ENCODE measurements at places on chromosomes 7 and 10. TPM values are rescaled to one million over a fixed set of nuclear protein-coding genes. Genes with fewer than 3 reads are reported as not detected.

- H3K27me3 ChIP-seq: peaks cover 27% of the 10 kb centered on the region
- no peak overlapping the region for H3K4me3 ChIP-seq
- no peaks in the 10 kb centered on the region for H3K36me3 ChIP-seq
- no peaks in the 10 kb centered on the region for H3K4me1 ChIP-seq
- DNase-seq: no peak
Observed at GRCh38 chr7:93218997-93219827, 7.1 kb downstream of the HEPACAM2 start.

DNA sequence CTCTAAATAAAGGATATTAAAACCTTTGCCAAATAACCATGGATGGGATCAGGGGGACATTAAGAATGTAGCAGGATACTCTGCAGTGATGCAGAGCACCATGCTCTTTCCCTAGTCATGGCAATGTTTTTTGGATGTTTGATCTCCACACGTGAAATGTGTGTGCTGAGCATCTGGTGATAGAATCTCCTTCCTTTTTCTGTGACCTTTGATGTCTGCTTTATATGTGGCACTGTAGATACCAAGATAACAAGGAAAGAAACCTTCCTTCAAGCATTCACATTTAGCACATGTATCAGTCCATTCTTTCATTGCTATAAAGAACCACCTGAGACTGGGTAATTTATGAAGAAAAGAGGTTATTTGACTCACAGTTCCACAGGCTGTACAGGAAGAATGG is 87.7 kb upstream of the CYP2C9 start:
- DNase-seq: no peak
- H3K27me3 ChIP-seq: no peaks in the 10 kb centered on the region
- H3K4me3 ChIP-seq: no peak overlapping the region
- no peaks in the 10 kb centered on the region for H3K4me1 ChIP-seq
- no peak overlapping the region for H3K27ac ChIP-seq
- H3K36me3 ChIP-seq: no peaks in the 10 kb centered on the region

DNA sequence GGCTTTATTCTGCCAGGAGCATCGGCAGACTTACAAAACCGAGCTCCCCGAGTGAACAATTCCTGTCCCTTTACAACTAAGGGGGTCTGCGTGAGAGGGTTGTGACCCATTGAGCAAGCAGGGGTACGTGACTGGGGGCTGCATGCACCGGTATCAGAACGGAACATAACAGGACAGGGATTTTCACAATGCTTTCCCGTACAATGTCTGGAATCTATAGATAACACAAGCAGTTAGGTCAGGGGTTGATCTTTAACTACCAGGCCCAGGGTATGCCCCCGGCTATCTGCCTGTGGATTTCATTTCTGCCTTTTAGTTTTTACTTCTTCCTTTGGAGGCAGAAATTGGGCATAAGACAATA is 38.1 kb upstream of the GSDME start:
- H3K36me3 ChIP-seq: peaks cover 38% of the 10 kb centered on the region
- peaks cover 20% of the 10 kb centered on the region for H3K4me1 ChIP-seq
- H3K4me3 ChIP-seq: no peak overlapping the region
- no peak for DNase-seq
- no peaks in the 10 kb centered on the region for H3K27me3 ChIP-seq

DNA sequence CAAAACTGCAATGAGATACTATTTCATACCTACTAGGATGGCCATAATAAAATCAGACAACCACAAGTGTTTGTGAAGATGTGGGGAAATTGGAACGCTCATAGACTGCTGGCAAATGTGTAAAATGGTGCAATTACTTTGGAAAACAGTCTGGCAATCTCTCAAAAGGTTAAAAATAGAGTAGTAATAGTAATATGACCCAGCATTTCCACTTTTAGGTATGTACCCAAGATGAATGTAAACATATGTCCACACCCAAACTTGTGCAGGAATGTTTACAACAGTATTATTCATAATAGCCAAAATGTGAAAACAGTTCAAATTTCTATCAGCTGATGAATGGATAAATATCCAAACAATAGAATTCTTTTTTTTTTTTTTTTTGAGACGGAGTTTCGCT is 731.6 kb upstream of the ANKRD30A start:
- H3K4me3 ChIP-seq: no peak overlapping the region
- H3K27me3 ChIP-seq: no peaks in the 10 kb centered on the region
- H3K4me1 ChIP-seq: no peaks in the 10 kb centered on the region

GRCh38 chr10:10814069-10814468 is 203.6 kb upstream of the CELF2 start:
- no peaks in the 10 kb centered on the region for H3K4me1 ChIP-seq
- no peak overlapping the region for H3K27ac ChIP-seq
- peaks cover 4% of the 10 kb centered on the region for H3K27me3 ChIP-seq
- no peaks in the 10 kb centered on the region for H3K36me3 ChIP-seq
- DNase-seq: no peak
- H3K4me3 ChIP-seq: no peak overlapping the region

DNA sequence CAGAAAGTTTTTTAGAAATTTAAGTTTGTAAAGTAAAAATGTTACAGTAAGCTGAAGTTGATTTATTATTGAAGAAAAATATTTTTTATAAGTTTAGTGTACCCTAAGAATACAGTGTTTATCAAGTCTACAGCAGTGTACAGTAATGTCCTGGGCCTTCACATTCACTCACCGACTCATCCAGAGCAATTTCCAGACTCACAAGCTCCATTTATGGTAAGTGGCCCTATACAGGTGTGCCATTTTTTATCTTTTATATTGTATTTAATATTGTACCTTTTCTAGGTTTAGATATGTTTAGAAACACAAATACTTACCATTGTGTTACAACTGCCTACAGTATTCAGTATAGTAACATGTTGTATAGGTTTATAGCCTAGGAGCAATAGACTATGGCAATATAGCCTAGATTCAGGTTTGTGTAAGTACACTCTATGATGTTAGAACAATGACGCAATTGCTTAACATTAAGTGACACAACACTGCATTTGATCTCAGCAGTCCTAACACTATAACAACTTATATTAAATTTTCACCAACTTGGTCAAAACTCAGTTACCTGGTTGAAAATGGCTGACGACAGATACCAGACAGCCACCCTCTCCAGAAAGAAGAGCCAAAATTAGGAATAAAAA is 45.7 kb downstream of the HIBADH start:
- no peak overlapping the region for H3K4me3 ChIP-seq
- H3K36me3 ChIP-seq: peaks cover 30% of the 10 kb centered on the region
- no peaks in the 10 kb centered on the region for H3K27me3 ChIP-seq
- no peak for DNase-seq

- H3K27me3 ChIP-seq: peaks cover 10% of the 10 kb centered on the region
- H3K4me3 ChIP-seq: no peak overlapping the region
- H3K4me1 ChIP-seq: no peaks in the 10 kb centered on the region
- no peak overlapping the region for H3K27ac ChIP-seq
- H3K36me3 ChIP-seq: no peaks in the 10 kb centered on the region
Observed at GRCh38 chr7:37598824-37599223, 84.7 kb upstream of the GPR141 start.

DNA sequence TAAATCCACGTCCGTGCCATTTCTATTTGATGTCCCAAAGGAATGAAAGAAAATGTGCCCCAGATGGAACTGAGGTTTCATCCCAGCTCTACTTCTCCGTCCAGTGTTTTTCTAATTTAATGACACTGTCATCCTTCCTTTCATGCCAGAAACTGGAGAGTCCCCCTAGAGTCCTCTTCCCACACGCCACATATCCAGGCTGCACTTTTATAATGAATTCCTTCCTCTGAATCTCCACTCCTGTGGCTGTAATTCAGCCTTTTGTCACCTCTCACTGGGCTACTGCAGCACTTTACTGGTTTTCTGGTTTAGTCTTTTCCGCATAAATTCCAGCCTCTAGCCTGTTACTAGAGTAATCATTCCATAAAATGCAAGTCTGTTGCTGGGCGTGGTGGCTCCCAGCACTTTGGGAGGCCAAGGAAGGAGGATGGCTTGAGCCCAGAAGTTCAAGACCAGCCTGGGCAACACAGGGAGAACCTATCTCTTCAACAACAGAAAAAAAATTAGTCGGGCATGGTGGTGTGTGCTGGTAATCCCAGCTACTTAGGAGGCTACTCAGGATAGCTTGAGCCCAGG is 142.6 kb upstream of the RHEB start:
- no peak for DNase-seq
- no peaks in the 10 kb centered on the region for H3K4me1 ChIP-seq
- H3K4me3 ChIP-seq: no peak overlapping the region

- H3K27me3 ChIP-seq: no peaks in the 10 kb centered on the region
- DNase-seq: no peak
- H3K4me3 ChIP-seq: no peak overlapping the region
- no peaks in the 10 kb centered on the region for H3K4me1 ChIP-seq
- peaks cover 54% of the 10 kb centered on the region for H3K36me3 ChIP-seq
- H3K27ac ChIP-seq: no peak overlapping the region
Observed at GRCh38 chr7:65968256-65969185, 13.5 kb downstream of the GUSB start.

- no peak for DNase-seq
- peaks cover 15% of the 10 kb centered on the region for H3K27me3 ChIP-seq
- peaks cover 31% of the 10 kb centered on the region for H3K36me3 ChIP-seq
- H3K4me1 ChIP-seq: peaks cover 15% of the 10 kb centered on the region
- H3K27ac ChIP-seq: peak overlapping the region; percentile 4
- H3K4me3 ChIP-seq: no peak overlapping the region
Observed at GRCh38 chr10:110241407-110241806, 34.0 kb downstream of the MXI1 start.

DNA sequence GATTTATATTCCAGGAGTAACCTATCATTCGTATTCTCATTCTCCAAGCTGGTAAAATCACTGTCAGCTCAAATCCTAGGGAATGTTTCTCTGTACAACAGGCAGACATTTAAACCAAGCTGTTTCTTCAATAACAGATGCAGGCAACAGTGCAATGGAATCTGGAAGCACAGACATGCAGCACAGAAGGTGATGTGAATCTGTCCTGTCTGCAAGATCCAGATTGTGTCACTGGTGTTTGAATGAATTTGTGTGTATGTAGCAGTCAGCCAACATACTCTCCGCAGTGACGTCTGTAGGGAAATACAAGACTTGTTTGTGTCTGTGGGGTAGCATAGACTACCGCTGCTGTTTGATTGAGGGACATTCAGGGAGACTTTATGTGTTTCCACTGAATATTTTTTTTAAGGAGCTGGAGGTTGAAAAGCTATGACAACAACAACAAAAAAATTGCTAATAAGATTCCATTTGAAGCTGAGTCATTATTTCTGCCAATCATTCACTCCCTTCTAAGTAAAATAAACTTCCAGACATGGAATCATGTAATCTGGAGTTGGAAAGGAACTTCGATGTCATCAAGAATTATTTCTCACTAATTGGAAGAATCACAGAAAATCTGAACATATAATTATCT is 122.9 kb upstream of the MYO3A start:
- no peaks in the 10 kb centered on the region for H3K4me1 ChIP-seq
- no peaks in the 10 kb centered on the region for H3K27me3 ChIP-seq
- H3K36me3 ChIP-seq: no peaks in the 10 kb centered on the region
- no peak for DNase-seq
- no peak overlapping the region for H3K4me3 ChIP-seq

DNA sequence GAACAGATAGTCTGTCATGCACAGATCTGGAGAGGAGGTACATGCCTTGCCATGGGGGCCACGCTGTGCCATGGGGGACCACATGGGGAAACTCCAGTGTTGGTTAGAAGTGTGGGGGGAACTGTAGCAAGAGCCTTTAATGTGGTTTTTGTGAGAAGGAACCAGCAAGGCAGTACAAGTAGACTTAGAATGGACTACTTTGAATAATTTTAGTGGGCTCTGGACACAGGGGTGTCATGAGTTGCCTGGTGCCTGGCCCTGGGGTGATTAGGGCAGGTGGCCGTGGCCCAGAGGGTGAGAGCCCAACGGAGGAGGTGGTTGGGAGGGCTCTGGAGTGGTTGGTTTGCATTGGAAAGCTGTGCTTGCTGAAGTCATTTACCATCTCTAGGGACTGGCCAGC is 77.2 kb downstream of the CXCL12 start:
- H3K4me1 ChIP-seq: peaks cover 6% of the 10 kb centered on the region
- peaks cover 9% of the 10 kb centered on the region for H3K27me3 ChIP-seq
- no peak overlapping the region for H3K4me3 ChIP-seq
- DNase-seq: no peak

DNA sequence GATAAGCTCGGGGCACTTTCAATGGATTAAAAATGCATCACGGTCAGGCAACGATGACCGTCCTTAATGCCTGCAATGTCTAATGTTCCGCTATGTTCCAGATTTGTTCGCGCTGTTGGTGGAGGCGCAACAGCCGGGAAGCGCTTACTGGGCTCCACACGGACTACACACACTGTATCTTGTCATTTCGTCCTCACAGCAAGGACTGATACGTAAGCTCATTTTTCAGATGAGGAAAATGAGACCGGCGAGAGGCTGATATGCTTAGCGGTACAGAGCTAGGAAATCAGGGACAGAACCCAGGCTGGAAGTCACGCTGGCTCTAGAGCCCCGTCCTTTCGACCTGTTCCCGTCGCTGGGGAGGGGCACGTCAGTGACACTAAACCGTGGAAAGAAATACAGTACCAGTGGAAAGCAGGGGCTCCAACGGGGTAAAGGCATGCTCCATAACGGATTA is 670 bp downstream of the TPK1 start:
- H3K27me3 ChIP-seq: no peaks in the 10 kb centered on the region
- peaks cover 29% of the 10 kb centered on the region for H3K36me3 ChIP-seq
- peaks cover 46% of the 10 kb centered on the region for H3K4me1 ChIP-seq
- H3K4me3 ChIP-seq: peak overlapping the region; percentile 93

TMEM140 gene
- total RNA-seq: 25.3 TPM

GNGT1 gene
- not detected for total RNA-seq

TMEM236 gene
- total RNA-seq: 0.04 TPM

CDNF gene
- 0.85 TPM for total RNA-seq

HOXA9 gene
- total RNA-seq: not detected

SGCE gene
- total RNA-seq: not detected

TMEM184A gene
- not detected for total RNA-seq
